A549 (cell line): ENCODE measurements at places on chromosomes 6 and 20.

GRCh38 chr20:5863040-5863833, 87.1 kb downstream of the TRMT6 start:
- DNase-seq, result no peak

DNA sequence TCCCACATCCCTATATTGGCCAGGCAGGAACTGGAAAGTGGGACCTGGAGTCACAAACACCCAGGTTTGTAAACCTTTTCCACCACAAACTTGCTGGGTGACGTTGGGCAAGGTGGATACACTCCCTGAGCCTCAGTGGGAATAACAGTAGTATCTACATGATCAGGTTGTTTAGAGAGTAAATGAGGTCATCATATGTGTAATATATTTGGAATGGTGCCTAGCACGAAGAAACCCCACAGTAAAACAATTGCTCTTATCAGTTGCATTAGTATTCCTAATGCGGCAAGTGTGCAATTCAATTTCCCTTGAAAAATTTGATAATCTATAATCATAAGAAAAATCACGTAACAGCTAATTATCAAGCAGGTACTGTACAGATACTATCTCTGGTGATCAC, 51.9 kb downstream of the HIVEP2 start:
- DNase-seq, result no peak

- no peak for DNase-seq
Measured at GRCh38 chr6:111524735-111525134, 41.7 kb upstream of the REV3L start.

DNA sequence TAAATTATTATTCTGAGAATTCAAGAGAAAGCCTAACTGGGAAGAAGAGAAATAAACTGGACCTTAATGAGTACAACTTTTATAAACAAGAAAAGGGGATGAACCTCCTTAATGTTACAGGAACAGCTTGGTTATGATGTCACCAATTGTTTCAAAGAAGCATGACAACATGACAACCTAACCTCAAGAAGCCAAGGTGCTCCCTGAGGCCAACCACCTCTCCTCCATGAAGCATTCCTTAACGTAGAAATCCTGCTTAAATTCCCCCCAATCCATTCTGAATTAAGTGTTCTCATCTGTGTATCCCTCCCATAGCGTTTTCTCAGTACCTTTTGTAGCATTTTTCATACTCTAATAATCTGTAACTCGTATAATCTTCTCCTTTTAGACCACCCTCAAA, 1.7 kb downstream of the HBS1L start:
- no peak for DNase-seq

GRCh38 chr6:152338335-152339125, 298.6 kb downstream of the SYNE1 start:
- DNase-seq, result peak; percentile 10
